ENCODE measurements at places on chromosomes 2 and 18.
A peak's percentile ranks its signal among the peaks of the same experiment; 100 is the strongest.

DNA sequence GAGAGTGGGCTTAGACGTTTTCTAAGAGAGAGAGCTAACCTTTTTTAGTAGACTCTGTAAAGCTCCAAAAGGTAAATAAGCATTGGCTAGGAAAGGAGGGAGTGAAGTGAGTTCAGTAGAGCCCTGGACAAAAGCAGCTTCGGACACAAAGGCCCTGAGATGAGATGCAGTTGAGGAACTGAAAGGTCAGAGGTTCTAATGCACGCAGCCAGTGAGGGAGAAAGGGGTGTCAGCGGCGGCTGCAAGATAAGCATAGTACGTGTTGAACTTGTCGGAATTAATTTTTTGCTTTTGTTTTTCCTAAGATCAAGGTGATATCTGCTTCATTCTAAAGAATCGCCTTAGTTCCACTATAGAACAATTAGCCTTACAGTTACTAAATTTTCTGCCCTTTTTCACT is 11.2 kb upstream of the SLC8A1 start:
- DNase-seq = no peak

- DNase-seq = no peak
Measured at GRCh38 chr2:99756059-99756458, 266.2 kb upstream of the REV1 start.

GRCh38 chr2:106180602-106181001 is 13.5 kb downstream of the UXS1 start:
- DNase-seq = no peak

GRCh38 chr2:189204322-189204941 is 24.9 kb upstream of the COL5A2 start:
- DNase-seq = no peak

DNA sequence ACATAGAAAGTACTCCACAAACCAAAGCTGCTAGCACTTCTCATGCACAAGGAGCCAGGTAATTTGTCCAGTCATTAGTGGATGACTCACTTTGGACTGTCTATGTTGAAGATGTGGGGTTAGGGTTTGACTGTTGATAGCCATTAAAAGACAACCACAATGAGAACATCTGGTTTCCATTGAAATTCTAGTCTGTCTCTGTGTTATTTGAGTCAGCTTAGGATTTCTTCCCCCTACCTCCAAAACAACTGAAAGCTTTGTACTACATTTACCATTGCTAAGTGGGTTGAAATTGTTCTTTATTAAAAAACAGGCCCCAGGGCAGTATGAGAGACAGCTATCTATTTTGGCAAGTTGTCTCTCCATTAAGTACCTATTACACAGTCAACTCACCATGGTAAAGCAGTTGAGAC is 50.2 kb upstream of the ANKRD44 start:
- DNase-seq = no peak

DNA sequence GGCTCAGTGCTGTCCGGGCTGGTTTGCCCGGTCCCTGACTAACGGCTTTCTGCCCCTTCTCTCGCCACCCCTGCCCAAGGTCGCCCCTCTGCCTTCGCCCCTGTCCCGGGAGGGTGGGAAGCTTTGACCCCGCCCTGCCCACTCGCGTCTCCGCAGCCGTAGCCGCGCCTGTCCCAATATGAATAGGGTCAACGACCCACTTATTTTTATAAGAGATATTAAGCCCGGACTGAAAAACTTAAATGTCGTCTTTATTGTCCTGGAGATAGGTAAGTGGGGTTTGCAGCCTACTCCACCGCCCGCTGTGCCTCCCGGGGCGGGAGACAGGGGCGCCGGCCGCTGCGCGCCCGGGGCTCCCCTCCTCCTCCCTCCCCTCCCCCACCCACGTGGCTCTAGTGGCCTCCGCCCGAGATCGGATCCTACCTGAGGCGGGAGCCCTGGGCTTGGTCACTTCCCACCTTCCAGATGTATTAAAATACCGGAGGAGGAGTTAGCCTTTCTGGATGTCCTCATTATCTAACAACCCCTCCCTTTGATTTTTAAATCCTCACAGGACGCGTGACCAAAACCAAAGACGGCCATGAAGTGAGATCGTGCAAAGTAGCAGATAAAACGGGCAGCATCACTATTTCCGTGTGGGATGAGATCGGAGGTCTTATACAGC is 633 bp downstream of the NABP1 start:
- peak; percentile 67 for DNase-seq

- DNase-seq = no peak
Measured at GRCh38 chr2:140067661-140068060, 1287.5 kb upstream of the NXPH2 start.

- no peak for DNase-seq
Measured at GRCh38 chr2:17416884-17417391, 101.3 kb downstream of the RAD51AP2 start.

- DNase-seq = no peak
Measured at GRCh38 chr2:154484338-154485099, 214.0 kb upstream of the KCNJ3 start.

DNA sequence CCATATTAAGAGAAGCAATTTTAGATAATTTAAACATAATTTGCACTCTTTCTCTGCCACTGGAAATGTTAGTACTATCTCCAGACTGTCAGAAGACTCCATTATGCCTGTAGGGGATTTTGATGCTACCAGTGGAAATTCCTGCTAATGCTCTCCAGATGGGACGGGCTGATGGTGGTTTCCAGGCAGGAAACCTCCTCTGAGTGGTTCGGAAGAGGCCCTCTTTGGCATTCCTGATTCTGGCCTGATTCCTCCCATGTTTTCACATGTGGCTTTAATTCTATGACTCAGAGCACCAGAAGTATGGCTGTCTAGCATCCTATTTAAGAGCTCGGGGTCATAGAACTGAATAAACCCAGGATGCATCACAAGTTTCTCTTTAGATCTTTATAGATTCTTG is 70.9 kb upstream of the ST6GAL2 start:
- DNase-seq = no peak

GRCh38 chr2:134259571-134259970 is 5.7 kb downstream of the MGAT5 start:
- DNase-seq = no peak

- DNase-seq = no peak
Measured at GRCh38 chr18:74488864-74489263, 7.3 kb upstream of the CNDP2 start.

DNA sequence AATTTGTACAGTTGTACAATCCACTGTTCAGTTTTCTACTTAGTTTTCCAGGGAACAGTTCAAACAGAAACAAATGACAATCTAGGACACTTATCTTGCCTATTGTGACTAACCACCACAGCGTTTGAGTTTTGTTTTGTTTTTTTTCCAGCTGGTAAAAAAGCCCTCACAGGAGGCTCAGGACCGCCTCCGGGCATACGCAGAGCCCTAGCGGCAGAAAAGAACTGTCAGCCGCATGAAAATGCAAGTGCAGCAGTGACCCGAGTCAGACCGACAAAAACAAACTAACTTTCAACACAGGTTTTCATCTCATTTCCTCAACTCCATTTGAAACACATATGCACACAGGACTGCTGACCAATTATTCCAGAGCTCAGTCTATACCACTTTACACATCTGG is 68.6 kb downstream of the STEAP3 start:
- DNase-seq = no peak

GRCh38 chr2:203352604-203353255 is 24.5 kb downstream of the ABI2 start:
- no peak for DNase-seq

- DNase-seq = no peak
Measured at GRCh38 chr2:217076657-217077232, 216.9 kb upstream of the TNP1 start.

DNA sequence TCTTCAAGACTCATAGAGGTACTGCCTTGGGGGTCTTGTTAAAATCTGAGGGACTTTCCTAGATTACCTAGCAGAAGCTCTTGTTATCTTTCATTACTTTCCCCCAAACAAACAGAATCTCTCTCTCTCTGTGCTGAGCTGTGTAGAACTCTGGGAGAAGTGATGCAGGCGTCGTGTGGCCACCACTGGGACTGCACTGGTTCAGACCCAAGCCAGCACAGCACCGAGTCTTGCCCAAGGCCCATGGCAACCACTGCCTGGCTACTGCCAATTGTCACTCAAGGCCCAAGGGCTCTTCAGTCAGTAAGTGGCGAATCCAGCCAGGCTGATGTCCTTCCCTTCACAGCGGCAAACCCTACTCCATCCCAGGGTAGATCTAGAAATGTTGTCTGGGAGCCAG is 28.6 kb downstream of the PPP1R1C start:
- no peak for DNase-seq

- no peak for DNase-seq
Measured at GRCh38 chr2:12219761-12220160, 473.3 kb downstream of the LPIN1 start.

DNA sequence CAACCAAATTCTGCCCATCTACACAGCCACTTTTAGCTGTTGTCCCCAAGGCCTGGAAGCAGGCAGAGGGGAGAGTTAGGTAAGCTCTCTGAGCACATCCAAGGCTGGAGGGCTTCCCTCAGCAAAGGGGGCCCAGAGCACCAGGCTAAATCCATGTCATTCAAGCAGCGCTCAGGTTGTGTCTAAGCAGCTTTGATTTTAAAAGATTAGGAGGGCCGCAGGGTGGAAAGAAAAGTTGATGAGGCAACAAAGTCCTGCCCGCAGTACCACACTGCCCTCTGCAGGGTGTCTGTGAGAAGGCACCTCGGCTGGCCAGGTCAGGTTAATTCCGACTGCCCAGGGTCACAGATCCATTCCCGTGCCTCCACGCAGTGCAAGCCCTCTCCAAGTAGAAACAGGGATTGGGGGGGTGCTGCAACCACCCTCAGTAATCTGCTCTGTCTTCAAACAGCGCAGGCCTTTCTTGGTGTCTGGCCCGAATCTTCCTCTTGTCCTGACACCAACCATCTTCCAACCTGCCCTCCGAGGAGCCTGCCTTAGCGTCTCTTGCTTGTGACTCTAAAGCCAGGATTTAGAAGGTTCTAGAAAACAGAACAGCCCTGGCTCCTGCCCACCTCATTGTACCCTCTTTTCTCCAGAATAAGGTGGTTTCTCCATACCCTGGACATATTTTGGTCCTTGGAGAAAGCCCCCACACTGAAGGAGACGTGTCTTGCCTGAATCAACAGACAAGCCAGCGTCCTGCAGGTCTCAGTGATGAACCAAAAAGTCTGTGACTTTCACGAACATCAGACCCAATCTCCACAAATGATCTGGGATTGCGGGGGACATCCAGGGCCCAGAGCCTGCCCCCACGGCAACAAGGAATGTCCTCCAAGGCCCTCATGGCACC is 289.2 kb downstream of the TNS1 start:
- DNase-seq = peak; percentile 23

GRCh38 chr18:54737986-54738385 is 90.3 kb upstream of the RAB27B start:
- no peak for DNase-seq

DNA sequence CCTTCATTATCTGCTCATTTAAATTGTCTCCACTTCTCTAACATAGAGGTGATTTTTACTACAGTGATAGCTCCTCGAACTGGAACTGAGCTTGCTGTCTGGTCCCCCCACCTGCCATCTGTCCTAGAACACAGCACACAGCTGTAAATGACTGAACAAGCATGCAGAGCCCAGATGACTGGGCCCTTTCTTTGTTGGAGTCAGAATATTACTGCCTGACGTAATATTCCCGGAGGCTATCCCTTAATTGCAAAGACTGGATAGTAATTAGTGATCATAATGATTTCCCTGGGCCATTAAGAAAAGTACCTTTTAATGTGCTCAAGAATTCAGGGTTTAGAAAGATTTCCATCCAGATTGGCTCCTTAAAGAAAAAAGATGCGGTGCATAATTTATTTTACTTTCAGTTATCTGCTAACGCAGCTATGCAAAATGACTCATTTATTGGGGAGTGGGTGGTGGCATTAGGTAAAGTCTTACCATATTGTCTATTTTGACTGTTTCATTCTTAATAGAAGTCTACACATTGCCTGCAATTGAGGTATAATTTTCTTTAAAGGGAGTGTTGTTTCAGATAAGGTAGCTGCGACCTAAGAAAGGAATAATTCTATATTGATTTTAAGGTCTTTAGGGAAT is 84.4 kb downstream of the MAP4K4 start:
- DNase-seq = no peak

DNA sequence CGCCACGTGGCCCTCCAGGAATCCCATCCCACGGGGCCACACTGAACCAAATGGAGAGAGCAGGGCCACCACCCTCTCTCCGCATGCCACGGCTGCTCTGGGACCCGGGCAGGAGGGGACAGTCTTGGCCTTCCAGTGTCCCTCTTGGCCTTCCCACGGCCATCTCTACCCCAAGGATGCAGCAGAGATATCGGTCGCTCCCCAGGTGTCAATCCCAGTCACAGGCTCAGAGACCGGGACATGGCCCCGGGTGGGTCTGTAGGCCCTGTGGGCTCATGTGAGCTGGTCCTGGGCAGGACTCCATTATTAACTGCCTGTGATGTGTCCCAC is 15.3 kb downstream of the CAPN10 start:
- no peak for DNase-seq

- DNase-seq = no peak
Measured at GRCh38 chr2:188383158-188383557, 91.5 kb downstream of the GULP1 start.

DNA sequence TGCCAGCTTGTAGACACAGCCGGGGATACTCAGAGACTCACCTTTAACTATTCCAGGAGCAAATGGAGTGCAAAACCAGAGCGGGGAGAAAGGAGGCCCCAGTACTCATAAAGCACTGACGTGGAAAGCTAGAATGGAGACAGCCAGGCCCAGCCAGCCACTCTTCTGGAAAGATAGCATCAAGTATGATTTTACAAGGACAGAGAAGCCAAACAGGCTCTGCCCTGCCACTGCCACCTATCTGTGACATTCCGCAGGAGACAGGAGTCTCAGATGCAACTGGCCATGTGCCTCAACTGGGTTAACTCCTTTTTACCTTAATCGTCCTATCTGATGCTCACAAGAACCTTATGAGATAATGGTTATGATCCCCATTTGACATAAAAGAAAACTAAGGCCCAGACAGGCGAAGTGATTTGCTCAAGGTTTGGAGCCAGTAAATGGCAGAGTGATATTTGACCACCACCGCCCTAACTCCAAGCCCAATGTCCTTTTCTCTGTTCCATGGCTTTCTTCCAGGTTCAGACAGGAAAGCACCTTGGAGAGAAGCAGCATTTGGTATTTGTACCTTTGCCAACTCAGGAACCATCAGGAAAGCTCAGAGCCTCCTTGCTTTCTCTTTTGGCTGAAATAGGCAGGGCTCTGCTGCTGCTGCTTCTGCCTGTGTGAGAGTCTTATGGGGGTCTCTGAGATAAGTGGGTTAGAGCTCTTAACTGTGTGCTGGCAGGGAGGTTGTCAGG is 15.6 kb downstream of the KIF3C start:
- no peak for DNase-seq

DNA sequence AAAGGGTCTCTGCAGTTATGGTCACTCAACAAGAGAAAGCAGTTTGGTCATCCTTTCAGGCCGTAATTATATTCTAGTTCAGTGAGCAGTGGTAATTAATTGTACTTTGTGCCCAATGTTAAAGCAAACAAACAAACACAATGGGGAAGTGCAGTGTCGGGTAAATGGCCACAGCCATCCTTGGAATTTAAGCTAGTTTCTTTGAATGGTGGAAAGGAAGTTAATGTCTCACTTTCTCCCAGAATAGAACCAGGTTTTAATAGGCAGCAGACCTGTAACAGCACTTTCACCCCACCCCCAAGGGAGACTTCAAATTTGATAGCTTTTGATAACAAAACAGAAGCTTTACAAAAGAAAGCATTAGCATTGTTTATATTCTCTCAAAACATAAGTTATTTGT is 20.0 kb upstream of the ITGAV start:
- DNase-seq = no peak

Data from stimulated activated naive CD4-positive, alpha-beta T cell treated with Interleukin-2 at 50 U/mL for 16 hours (primary cell).